ENCODE measurements at places on chromosomes 3 and 15.

DNA sequence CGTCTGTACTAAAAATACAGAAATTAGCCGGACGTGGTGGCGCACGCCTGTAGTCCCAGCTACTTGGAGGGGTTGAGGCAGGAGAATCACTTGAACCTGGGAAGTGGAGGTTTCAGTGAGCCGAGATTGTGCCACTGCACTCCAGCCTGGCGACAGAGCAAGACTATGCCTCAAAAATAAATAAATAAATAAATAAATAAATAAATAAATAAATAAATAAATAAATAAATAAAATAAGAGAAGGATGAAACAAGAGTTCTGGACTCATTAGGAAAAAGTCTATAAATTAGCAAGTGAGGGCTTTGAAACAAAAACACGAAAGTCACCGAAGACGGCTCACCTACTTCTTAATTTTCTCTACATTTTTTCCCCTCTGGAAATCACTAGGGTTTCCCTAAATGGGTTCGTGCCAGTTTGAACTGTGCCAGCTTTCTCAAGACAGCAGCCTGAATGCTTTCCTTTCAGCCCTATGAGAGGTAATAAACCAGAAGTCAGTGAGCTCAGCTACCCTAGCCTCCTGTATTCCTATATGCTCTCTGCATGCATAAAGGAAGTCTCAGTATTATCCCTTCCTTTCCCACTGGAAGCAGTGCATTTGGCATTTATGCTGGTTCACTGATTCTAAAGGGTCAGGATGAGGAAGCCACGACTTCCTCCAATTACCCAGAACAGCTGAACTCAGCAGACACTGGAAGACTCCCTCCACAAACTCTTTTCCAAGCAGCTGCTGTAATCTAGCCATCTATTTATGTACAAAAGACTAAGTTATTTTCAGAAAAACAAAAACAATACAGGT, 266.9 kb downstream of the ZBBX start:
- DNase-seq: no peak

- DNase-seq: no peak
These were observed 324.0 kb upstream of the CHRM5 start for GRCh38 chr15:33644304-33644703.

DNA sequence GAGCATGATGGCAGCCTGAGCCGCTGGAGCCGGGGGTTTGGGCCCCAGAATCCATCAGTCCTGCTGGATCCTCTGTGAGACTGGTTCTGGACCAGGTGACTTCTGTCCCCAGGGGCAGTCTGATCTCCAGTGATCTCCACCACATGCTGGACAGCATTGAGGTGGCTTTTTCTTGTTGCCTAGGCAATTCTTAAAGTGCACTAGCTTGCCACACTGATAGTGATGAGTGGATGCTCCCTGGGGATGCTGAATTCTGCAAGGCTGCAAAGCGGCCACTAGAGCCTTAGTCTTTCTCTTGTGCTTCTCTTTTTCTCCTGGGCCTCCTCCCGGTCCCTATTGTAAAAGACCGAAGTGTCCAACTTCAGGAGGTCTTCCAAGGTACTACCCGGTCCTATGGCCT, 70.4 kb upstream of the ATP11B start:
- no peak for DNase-seq

DNA sequence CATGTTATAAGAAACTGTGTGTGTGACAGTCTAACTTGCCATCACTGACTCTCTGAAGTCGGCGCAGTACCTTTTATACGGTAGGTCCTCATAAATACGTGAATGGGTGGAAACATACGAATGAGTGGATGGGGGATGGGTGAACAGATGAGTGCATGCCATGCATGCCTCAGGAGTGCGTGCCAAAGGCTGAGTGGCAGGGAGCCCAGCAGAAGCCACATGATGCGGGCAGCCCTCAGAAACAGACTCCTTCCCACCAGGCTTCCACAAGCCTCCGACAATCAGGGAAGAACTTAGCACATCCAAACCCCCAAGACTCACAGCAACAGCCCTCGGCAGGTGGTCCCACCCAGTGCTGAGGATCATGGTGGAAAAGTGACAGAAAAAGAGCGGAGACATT, 16.7 kb downstream of the HCN4 start:
- DNase-seq: no peak

DNA sequence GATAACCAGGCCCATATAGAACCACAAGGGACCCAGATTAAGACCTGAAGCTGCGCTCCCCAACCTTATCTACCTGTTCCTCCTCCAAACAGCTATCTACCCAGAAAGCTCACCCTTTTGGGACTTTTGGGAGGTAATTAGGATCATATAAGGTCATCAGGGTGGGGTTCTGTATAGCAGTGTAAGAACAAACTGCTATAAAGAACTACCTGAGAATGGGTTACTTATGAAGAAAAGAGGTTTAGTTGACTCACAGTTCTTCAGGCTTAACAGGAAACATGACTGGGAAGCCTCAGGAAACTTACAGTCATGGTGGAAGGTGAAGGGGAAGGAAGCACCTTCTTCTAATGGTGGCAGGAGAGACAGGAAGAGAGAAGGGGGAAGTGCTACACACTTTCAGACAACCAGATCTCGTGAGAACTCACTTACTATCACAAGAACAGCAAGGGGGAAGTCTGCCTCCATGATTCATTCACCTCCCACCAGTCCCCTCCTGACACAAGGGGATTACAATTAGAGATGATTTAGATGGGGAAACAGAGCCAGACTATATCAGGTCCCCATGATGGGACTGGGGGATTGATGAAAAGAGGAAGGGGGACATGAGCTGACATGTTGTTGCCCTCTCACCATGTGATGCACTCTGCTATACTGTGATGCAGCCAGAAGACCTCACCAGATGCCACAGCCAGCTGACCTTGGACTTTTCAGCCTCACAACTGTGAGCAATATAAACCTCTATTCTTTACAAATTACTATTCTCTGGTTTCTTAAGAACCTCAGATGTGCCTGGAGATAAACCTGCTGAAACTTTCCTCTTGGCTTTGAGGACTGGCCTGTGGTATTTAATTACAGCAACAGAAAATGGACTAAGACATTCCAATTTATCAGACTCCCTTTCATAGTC, 15.3 kb upstream of the FMN1 start:
- DNase-seq: no peak

DNA sequence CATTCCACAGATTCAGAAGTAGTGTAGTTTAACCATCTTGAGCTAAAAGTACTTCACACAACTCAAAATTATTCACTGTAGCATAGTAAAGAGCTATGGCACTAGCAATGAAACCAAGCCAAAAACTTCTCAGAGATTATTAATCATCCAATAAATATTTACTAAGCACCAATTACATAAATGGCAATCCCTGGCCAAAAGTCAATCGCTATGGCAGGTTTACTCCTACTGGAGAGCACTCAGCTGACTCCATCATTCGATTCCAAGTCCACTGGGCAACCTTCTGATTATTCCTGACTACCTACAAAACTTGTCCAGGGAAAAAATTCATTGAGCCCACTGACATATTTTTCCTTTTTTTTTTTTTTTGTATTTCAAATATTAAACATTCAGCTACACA, 23.9 kb downstream of the ATP13A3 start:
- DNase-seq: no peak

DNA sequence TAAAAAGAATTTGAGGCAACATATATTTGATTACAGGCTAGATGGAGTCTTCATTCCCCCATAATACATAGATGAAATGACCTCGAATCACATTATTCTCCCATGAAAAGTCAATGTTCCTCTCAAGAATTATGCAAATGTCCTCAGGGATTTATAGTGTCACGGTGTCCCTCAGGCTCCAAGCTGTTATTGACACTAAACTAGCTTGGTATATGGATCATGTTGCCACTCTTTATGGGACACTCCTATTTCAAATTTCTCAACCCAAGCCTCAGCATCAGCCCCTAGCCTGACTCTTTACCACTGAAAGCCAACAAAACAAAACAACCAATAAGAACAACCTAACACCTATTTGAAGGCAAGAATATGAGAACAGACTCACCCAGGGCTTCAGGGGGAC, 139.8 kb downstream of the TPRG1 start:
- DNase-seq: no peak

- DNase-seq: no peak
These were observed 246.5 kb downstream of the MYRIP start for GRCh38 chr3:40055956-40056355.

- DNase-seq: no peak
These were observed 14.7 kb downstream of the ZNF280D start for GRCh38 chr15:56718560-56718959.

GRCh38 chr3:146715170-146715569, 110.0 kb upstream of the PLSCR5 start:
- no peak for DNase-seq

GRCh38 chr15:38611228-38611627, 46.6 kb upstream of the RASGRP1 start:
- peak; percentile 24 for DNase-seq

DNA sequence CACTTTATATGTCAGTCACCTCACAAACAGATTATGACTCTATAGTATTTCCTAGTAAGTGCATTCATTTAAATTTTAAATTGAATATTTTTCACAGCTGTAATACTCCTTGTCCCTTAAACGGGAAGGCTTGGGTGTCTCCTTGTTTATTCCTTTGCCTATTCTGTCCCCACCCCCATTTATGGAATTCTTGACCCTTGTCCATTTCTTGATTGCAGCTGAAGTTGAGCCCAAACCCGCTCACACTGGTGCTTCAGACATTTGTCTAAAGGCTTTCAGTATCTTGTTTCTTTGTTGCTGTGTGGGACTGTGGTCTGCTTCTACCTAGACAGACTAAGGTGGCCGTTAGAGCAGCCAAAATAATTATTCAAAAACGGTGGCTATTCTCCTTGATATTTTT, 449.7 kb downstream of the FOXP1 start:
- no peak for DNase-seq

DNA sequence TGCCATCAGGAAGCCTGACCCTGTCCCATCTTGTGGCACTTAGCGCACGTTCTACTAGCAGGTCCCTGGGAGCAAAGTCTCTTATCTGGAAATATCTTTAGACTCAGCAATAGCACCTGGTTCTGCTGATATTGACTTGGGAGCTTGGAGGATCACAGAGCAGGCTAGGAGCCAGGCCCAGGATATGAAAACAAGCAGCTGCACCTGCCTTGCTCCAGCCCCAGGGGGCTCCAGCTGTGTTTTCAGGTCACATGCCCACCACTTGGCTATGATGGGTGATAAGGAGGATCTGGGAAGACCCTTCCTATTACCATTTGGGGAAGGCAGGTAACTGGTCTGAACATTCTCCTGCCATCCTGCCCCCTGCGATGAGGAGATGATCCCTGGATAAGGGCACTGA, 87.8 kb downstream of the C3orf70 start:
- DNase-seq: no peak

- no peak for DNase-seq
These were observed 89.2 kb downstream of the LEKR1 start for GRCh38 chr3:156915372-156915771.

GRCh38 chr15:57160823-57161560, 215.3 kb upstream of the CGNL1 start:
- DNase-seq: no peak

DNA sequence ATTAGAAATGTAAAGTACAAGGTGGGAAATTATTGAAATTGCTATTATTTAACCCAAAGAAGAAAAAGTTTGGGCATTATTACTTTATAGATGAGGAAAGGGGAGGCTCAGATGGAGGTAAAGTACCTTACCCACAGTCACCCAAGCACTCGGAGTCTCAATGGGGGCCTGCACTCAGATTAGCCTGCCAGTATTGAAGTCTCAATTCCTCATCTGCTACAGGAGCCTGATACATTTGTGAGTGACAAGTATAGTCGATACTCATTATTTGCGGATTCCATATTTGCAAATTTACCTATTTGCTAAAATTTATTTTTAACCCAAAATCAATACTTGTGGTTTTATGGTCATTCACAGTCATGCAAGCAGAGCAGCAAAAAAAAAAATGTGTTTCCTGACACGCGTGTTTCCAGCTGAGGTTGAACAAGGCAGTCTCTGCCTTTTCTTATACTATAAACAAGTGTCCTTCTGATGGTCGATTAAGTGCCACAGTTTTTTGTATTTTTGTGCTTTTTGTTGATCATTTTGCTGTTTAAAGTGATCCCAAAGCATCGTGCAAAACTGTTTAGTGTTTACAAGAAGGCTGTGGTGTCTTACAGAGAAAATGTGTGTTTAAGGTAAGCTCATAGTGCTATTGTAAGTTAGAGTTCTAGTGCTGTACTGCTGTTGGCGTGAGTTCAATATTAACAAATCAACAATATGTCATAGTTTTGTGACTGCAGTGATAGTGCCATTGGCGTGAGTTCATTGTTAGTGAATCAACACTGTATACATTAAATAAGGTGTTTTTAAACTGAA, 48.0 kb downstream of the ARHGEF26 start:
- no peak for DNase-seq

DNA sequence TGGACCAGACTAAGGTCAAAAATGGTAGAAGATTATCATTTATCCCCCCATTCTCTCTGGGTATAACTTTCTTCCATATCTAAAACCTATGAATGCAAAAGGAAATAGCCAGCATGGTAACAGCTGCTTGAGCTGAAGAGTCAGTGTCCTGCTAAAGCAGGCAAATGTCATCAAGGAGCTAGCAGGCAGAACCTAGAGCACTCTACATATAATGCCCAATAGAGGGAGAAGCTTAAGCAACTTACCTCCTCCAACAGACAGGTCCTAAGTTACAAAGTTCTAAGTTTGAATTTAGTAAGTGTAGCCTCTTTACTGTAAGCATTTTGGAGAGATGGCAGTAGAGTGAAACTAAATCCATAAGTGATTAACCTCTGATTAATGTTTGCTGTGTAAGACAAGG, 7.7 kb downstream of the RAF1 start:
- no peak for DNase-seq

GRCh38 chr3:170437696-170438407, 19.2 kb downstream of the CLDN11 start:
- no peak for DNase-seq
